ELR (cell line): ENCODE measurements at places on chromosomes 11 and 22.

- no peak for DNase-seq
These were observed 87.7 kb downstream of the TRIM44 start for GRCh38 chr11:35750315-35750714.

DNA sequence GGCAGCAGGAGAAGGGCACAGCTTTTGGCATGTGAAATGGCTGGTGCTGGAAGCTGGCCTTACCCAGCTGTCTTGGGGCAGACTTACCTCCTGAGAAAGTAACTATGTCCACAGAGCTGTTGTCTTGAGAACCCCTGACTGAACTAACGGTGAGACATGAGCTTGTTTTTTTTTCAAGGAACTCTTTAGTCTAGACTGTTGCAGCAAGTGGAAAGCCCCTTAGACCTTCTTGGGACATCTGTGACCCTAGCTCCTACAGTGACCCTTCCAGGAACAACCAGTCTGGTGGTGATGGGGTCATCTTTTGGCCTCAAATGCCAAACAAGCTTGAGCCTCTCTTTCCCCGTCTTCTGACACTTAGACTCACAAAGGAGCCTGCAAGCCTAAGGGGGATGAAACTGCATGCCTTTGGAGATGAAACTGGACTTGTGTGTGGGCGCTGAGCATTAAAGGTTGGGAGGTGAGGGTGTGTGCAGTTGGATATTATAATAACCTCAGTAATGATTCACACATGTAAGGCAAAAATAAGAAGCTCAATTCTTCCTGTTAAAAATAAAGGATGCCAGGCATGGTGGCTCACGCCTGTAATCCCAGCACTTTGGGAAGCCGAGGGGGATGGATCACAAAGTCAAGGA, 35.4 kb downstream of the SDHD start:
- DNase-seq: no peak

DNA sequence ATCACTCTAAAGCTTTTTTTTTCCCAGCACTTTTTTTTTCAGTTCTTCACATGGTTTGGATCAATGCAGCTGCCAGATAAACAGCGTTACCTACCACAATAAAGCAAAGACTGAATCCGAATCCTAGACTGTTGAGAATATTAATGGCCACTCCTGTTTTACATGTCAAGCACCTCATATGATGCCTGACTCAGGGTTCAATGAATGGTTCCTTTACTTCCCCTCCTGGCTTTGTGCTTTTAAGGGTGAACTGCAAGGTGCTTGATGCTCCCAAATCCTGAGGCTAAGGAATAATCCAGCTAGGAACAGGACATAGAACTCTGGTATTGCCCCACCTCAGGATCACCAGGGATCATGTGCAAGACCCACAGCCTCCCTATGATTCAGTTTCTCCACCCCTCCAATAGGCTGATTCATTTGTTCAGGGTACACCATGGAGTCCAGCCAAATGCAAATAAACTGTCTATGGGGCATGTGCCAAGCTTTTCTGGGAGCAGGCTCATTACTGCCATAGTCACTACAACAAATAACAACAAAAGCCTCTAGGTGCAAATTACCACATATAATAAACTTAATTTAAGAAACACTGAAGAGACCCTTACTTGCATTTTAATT, 104.3 kb downstream of the GAB2 start:
- peak; percentile 54 for DNase-seq

- DNase-seq: no peak
These were observed 237.8 kb upstream of the KIRREL3 start for GRCh38 chr11:127238321-127238720.

DNA sequence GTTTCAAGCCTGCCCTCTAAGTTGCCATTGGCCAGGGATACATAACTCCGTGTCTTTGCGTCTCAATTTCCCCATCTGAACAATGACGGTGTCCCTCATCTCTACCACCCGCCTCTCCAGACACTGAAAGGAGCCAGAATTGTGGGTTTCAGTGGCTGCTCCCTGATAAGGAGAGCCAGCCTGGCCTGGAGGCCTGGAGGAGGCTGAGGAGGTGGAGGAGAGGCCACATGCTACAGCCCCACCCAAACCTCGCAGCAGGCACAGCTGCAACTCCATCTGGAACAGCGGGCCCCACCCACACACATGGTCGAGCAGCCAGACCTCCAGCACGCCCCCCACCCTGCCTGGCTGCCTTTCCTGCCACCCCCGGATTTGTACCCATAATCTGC, 34.4 kb upstream of the CD82 start:
- DNase-seq: no peak
